ENCODE measurements at places on chromosomes 1 and 21.
A peak's percentile ranks its signal among the peaks of the same experiment; 100 is the strongest.

DNA sequence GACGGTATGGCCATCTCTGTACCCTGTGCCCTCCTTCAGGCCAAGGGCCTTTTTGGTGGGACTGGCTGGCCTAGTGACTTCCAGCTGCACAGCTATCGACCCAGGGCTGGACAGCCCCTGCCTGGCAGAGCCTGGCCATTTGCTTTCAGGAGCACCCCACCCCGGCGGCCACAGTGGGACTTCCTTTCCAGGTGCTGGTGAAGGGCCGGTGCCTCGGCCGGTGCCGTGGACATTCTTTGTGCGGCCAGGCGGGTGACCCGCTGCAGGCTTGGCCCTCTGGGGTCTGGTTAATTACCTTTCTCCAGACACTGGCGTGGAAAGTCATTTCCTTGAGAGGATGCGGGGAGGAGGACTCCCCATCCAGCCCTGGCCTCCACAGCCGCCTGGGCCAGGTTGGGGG lies 50.1 kb downstream of the PRDM16 start:
- DNase-seq = no peak

DNA sequence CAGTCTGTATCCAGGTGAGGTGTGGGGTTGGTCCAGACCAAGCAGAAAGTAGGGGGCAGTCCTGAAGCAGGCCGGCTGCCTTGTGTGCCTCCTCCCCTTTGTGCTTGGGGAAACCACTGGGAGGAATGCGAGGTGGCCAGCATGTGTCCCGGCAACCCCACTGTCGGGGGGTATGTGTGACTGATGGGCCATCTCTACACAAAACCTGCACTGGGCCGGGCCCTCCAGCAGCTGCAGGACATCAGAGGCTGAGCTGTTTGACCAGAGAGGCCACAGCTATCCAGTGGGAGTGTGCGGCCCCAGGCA lies 33.3 kb downstream of the TMEM51 start:
- no peak for DNase-seq

GRCh38 chr1:74953622-74954021 lies 180.6 kb upstream of the LHX8 start:
- DNase-seq = no peak

DNA sequence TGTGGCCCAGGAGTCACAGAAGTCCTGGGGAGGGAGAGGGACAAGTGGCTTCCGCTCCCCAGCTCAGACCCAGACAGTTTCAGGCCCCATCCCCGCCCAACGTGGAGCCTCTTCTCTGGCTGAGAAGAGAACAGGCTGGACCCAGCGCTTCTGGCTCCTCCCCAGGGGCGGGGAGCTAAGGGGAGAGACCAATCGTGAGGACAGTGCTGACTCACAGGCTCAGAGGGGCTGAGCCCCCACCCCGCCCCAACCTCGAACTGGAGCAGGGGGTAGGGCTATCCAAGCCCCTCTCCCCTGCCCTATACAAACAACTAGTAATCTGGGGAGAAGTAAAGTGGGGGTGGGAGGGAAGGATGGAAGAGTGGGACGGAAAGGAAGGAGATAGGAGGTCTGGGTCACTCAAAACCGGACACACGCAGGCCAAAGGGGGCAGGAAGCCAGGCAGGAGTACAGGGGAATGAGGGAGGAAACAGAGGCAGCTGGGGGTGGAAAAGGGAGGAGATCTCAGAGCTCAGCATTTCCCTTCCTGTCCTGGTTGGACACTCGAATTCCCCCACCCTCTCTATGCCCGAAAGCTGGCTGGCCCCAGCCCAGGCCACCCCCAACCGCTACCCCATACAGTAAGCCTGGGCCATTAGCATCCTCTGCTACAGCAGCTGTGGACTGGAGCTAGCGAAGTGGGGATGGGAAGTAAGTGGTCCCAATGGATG lies at the start of gene SHC1:
Gene SHC1, minus strand, starts transcription at position 117 of the 710 bp plus-strand sequence. CDS start 221 bp downstream, outside the sequence.
- peak; percentile 91 for DNase-seq

DNA sequence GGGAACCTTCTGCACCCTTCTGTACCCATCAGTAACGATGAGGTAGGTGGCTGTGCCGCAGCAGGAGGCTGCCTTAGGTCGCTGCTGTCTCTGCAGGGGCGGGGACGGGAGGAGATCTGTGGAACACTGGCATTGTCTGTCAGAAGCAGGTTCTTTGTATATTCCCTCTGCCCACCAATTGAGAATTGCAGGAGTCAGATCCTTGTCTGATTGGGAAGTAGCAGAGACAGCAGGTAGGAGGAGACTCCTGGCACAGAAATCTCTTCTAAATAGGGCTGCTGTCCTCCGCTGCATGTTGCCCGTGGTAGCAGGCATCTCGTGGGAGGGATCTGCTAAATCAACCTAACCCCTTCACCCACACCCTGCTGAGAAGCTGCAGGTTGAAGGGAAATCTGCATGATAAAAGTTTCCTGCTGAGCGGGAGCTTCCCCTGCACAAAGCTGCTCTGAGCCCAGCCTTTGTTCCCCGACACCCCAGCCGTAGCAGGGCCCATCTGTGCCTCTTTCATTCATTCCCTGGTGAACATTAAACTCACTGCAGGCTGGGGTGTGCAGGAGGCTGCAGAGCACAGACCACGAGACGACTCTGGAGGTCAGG lies 15.9 kb downstream of the SARS1 start:
- no peak for DNase-seq

DNA sequence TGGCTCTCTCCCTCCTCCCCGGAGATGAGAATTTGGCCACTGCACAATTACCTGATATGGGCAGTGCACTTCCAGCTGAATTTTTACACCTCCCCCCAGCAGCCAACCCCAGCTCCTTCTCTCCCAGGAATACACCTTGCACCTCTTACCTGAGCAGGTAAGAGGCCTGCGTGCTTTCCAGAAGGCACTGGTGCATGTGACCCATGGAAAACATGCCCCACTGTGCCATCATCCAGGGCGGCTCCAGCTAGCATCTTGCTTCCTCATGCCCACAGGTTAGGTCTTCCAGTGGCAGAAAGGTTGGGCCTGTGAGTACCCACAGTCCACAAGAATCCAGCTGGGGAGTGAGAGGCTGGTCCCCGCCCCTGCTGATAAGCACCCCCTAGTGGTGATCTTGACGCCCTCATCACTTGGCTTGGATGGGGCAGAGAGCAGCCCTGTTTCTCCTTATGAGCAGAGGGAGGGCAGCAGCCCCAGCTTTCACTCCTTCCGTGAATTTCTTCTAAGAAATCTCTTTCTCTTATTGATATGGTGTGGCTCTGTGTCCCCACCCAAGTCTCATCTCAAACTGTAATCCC lies 57.8 kb downstream of the EDARADD start:
- DNase-seq = no peak

DNA sequence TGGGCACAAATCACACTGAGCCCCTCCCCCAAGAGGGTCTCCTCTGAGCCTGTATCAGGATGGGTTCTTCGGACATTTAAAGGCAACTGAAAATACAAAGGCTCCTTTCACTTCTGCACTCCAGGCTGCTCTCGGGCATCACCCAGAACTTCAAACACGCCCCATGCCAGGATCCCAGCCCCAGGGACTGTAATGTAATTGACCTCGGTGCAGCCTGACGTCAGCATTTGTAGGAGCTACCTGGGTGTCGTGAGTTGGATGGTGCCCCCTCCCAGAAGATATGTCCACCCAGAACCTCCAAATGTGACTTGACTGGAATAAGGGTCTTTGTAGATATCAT lies 95.2 kb downstream of the PSMG1 start:
- no peak for DNase-seq

GRCh38 chr1:3507636-3508275 lies 53.3 kb downstream of the ARHGEF16 start:
- DNase-seq = no peak

GRCh38 chr1:36425791-36426190 lies 24.5 kb downstream of the OSCP1 start:
- no peak for DNase-seq

Measured in fibroblast of the conjunctiva (primary cell).